ENCODE measurements at places on chromosomes 1 and 21.

DNA sequence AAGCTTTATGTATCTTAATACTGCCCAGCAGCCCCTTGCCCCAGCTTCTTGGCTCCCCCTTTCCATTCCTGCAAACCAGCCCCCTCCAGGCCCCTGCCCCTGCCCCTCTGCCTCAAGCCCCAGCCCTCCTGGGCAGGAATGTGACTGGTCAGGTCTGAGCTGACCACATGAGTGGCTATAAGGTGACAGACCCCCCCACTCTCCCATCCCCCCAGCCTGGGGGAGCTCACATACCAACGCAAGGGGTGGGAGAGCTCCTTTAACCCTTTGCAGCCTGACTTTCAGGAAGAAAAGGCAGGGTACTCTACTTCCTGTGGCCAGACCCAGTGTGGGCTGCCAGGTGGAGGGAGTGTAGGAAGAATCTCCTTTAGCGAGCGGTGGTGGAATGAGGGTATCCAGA lies 33.2 kb downstream of the AHDC1 start:
- peaks cover 11% of the 10 kb centered on the region for H3K36me3 ChIP-seq
- peaks cover 3% of the 10 kb centered on the region for H3K27me3 ChIP-seq
- H3K27ac ChIP-seq, result no peak overlapping the region
- no peak for DNase-seq
- H3K4me3 ChIP-seq, result no peak overlapping the region

DNA sequence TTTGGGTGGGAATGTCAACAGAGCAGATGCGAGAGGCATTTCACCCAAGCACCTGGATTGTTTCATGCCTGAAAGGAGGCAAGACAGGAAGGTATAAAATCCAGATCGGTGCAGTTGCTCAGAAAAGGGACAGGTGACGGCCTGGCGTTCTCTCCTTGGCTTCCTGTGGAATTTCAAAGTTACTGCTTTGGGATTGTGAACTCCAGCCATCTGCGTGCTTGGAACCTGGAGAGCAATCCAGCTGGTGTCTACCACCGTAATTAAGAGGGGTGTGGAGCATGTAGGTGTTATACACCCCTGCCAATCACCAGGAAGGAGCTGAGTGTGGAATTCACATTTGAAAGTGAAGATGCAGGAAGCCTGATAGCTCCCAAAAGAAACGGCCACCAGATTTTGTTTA lies 286.1 kb downstream of the KIF26B start:
- DNase-seq, result no peak
- H3K4me3 ChIP-seq, result no peak overlapping the region
- H3K27me3 ChIP-seq, result peaks cover 2% of the 10 kb centered on the region
- no peak overlapping the region for H3K27ac ChIP-seq

GRCh38 chr1:26357121-26357602 lies 3.2 kb upstream of the CRYBG2 start:
- H3K4me1 ChIP-seq, result peaks cover 31% of the 10 kb centered on the region
- no peak overlapping the region for H3K27ac ChIP-seq
- DNase-seq, result no peak
- H3K4me3 ChIP-seq, result no peak overlapping the region
- H3K27me3 ChIP-seq, result peaks cover 12% of the 10 kb centered on the region

DNA sequence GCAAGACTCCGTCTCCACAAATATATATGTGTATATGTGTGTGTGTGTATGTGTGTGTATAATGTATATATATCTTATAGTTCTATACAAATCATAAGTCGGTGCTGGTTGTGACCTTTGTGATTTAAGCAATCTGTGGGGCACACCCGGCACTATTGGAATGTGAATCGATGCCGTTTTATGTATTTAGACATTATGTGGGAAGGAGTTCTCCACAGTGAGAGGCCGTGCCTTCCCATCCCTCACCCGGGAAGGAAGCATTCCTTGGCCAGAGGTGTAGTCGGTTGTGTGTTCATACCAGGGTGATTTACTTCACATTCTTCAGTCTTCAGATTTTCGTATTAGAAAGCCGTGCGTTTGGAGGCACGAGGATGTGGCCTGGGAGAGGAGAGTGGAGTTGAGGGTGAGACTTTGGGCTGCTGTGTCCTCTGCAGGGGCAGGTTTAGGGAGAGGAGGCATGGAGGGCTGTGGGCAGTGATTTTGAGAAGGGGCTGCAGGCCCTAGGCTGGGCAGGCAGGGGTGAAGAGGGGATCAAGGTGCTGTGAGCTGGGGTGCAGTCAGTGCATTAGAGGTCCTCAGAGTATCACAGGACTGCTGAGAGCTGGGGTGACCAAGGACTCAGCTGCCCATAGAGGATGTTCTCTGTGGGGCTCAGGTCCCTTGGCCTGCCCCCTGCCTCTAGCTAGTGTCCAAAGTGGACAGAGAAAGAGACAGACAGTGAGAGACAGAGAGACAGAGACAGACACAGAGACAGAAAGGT lies 57.7 kb downstream of the TRIM11 start:
- DNase-seq, result no peak
- H3K27ac ChIP-seq, result no peak overlapping the region
- no peaks in the 10 kb centered on the region for H3K4me1 ChIP-seq
- no peak overlapping the region for H3K4me3 ChIP-seq
- no peaks in the 10 kb centered on the region for H3K36me3 ChIP-seq
- H3K27me3 ChIP-seq, result no peaks in the 10 kb centered on the region

DNA sequence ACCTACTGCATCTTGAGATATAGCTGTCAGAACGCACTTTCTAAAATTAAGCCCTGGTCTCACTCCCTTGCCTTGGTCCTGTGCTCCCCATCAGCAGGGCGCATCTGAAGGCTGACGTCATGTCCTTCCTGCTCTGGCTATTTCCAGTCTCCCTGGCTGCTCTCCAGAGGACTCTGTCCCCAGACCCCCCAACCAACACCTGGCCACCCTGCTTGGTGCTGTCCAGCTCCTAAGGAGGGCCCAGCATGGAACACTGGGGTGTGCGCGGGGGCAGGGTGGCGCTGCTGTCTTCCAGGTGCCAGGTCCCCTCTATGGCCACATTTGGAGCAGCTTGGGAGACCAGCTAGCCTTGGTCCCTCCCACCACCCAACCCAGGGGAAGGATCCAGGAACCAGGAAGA lies 8.3 kb downstream of the TNNT2 start:
- H3K4me1 ChIP-seq, result no peaks in the 10 kb centered on the region
- H3K4me3 ChIP-seq, result no peak overlapping the region
- no peak for DNase-seq

DNA sequence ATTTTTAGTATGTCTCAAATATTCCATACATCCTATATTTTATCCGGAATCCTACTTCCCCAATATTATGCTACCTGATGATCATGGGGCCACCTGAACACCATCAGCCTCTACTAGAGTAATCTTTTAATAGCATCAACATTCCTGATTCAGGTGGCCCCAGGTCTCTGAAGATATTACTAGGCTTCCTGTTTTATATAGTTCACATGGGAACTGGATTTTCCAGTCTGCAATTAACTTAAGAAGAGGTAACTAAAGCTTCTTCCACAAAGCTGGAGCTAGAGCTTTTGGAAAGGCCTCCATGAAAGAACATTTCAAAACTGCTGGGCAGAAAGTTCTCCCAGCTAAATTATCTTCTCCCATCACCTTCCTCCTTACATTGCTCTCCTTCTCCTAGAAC lies 72.3 kb upstream of the ADAM30 start:
- H3K36me3 ChIP-seq, result peaks cover 52% of the 10 kb centered on the region
- H3K4me1 ChIP-seq, result peaks cover 11% of the 10 kb centered on the region
- H3K27ac ChIP-seq, result no peak overlapping the region
- no peak for DNase-seq
- no peak overlapping the region for H3K4me3 ChIP-seq
- H3K27me3 ChIP-seq, result no peaks in the 10 kb centered on the region

GRCh38 chr21:37072274-37072987 lies 440 bp downstream of the PIGP start:
- H3K4me1 ChIP-seq, result peaks cover 29% of the 10 kb centered on the region
- H3K27ac ChIP-seq, result peak overlapping the region; percentile 93
- DNase-seq, result peak; percentile 90
- H3K36me3 ChIP-seq, result peaks cover 24% of the 10 kb centered on the region
- H3K4me3 ChIP-seq, result peak overlapping the region; percentile 81

DNA sequence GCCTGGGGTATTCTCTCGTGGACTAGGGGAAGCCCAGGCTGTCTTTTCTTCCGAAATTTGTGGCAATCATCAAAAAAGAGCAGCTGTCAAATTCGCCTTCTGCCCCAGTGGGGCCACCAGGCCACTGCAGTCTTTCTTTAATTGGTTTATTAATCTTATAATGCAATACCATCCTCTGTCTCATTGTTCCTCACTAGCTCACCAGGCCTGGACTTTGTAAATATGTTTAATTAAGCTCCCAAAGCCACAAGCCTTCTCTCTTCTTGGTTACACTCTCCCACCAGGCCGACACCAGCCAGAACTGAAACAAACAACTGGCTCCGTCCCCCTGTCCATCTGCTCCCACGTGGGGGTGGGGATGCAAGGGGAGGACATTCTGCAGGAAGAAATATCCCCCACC lies 22.0 kb upstream of the CAMK1G start:
- no peak overlapping the region for H3K4me3 ChIP-seq
- H3K27me3 ChIP-seq, result peaks cover 35% of the 10 kb centered on the region
- no peak overlapping the region for H3K27ac ChIP-seq
- no peak for DNase-seq

DNA sequence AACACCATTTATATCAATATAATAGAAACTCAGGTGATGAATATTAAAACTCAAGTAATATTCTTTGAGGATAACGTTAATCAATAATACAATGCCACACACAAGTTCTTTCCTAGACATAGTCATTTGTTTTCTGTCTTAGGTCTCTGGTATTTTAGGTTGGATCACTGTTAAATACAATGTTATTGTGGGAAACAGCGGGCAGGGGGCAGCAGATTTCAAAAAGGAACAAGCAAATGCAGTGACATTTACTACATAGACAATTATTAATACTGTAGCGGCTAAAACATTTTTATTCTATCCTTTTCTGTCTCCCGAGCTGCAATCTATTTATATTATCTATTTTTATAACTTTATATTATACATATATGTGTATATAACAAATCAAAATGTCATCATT lies 186.4 kb upstream of the ZNHIT6 start:
- H3K4me1 ChIP-seq, result no peaks in the 10 kb centered on the region
- H3K36me3 ChIP-seq, result no peaks in the 10 kb centered on the region
- peak; percentile 55 for DNase-seq
- no peak overlapping the region for H3K27ac ChIP-seq
- no peaks in the 10 kb centered on the region for H3K27me3 ChIP-seq
- H3K4me3 ChIP-seq, result no peak overlapping the region

DNA sequence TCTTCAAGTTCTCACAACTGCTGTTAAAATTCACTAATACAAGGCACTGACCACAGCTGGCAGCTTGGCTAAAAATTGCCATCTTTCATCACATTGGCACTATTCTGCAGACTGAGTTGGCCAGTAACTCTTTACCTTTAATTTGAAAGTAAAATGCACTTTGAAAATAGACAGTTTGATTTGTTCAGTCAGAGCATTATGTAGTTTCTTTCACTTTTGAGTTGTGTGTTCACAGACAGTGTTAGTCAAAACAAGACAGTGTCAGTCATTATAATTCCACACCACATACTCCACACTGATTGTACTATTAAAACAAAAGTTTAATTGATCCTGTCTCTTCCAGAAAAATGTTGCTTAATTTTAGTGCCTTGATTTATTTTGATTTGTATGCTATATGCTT lies 160.7 kb downstream of the SDCCAG8 start:
- H3K4me3 ChIP-seq, result peak overlapping the region; percentile 68
- H3K4me1 ChIP-seq, result peaks cover 51% of the 10 kb centered on the region
- no peaks in the 10 kb centered on the region for H3K27me3 ChIP-seq
- H3K27ac ChIP-seq, result peak overlapping the region; percentile 72
- peaks cover 12% of the 10 kb centered on the region for H3K36me3 ChIP-seq

DNA sequence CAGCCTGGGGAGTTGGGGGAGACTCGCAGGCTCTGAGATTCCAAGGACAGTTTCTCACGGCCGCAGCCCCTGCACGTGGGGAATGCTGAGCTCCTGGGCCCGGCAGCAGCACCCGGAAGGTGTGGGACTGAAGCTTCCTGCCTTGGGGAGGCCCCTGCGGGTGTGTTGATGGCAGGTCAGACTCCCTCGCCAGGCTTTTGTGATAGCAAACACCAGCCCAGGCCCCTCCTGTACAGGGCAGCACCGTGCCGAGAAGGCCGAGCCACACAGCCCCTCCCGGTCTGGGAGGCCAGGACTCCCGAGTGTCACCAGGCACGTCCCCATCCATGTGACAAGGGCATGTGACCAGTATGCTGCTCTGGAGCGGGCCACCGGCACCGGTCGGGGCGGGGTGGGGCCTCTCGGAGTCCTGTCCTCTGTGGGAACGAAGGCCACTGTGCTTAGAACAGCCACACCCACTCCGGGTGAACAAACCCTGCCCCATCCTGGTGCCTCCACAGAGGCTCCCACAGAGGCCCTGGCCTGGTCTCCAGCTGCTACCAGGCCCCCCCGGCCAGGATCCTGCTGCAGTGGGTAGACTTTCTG lies 31.1 kb upstream of the ARHGEF16 start:
- peaks cover 2% of the 10 kb centered on the region for H3K27me3 ChIP-seq
- H3K4me1 ChIP-seq, result no peaks in the 10 kb centered on the region
- no peak overlapping the region for H3K4me3 ChIP-seq
- no peak overlapping the region for H3K27ac ChIP-seq
- DNase-seq, result no peak
- H3K36me3 ChIP-seq, result no peaks in the 10 kb centered on the region

DNA sequence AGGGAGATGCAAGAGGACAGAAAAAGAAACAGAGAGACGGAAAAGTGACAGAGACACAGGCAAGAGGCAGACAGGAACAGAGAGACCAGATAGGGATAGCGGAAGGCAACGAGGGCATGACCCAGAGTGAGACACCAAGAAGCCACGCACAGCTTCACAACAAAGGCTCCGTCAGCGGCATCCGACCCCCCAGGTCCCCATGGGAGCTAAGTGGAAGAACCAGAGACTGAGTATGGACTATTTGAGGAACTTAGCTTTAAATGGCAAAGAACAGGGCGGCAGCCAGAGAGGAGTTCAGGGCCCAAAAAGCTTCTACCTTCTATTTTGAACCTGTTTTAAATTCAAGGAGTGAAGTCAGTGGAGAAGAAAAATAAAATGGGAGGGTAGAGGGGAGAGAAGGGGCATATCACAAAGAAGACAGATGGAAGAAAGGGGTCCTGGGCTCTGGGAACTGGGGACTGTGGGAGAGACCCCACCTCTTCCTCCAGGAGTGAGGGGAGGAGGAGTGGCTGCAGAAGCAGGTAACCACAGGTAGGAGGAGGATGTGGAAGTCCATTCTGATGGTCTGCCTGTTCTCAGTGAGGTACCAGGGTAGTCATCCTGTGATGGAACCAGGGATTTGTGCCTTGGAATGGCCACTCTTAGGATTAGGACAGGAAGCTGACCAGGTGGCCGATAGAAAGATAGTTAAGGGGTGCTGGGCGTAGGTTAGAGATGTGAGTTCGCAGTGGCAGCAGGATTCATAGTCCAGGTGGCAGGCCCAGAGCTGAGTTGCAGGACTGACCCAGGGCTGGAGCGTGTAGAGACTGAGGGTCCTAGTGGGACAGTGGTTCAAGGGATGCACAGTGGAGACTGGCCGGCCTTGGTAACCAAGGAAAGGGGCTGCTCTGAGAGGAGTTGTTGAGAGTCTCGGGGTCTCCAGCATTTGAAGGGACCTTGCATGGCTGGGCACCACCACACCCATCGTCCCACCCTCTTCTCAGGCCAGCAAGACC lies 37.7 kb downstream of the CSMD2 start:
- H3K4me3 ChIP-seq, result no peak overlapping the region
- H3K4me1 ChIP-seq, result no peaks in the 10 kb centered on the region
- DNase-seq, result no peak
- no peak overlapping the region for H3K27ac ChIP-seq

Data from activated CD4-positive, alpha-beta T cell treated with anti-CD3 and anti-CD28 coated beads, Interleukin-2, amount 10 ng/mL, durations not matched to agents 24 days and 14 days (primary cell).